NCI-H526 treated with DMSO at 0.1 percent for 48 hours (cell line): ENCODE measurements at places on chromosomes 16 and 17.

DNA sequence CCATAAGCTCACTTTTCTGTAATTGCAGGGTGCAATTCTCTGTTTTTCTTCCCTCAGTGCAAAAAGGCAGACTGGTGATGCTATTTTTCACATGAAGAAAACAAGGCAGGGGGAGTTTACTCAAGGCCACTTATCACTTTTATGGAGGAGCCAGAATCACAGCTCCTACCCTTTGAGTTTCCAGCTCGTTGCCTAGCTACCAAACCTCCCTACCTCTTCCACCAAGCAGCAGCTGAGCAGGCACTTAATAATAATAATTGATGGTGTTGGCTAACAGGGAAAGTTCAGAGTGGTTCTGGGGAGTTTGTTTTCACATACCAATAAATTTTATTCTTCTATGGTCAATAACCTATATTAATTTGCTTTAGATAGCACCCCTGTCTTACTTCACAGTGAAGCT is 31.9 kb upstream of the MPHOSPH6 start:
- DNase-seq: no peak

GRCh38 chr17:14323522-14323981 is 22.7 kb downstream of the HS3ST3B1 start:
- DNase-seq: no peak

- DNase-seq: no peak
These were observed 19.0 kb upstream of the CALB2 start for GRCh38 chr16:71339236-71340171.

DNA sequence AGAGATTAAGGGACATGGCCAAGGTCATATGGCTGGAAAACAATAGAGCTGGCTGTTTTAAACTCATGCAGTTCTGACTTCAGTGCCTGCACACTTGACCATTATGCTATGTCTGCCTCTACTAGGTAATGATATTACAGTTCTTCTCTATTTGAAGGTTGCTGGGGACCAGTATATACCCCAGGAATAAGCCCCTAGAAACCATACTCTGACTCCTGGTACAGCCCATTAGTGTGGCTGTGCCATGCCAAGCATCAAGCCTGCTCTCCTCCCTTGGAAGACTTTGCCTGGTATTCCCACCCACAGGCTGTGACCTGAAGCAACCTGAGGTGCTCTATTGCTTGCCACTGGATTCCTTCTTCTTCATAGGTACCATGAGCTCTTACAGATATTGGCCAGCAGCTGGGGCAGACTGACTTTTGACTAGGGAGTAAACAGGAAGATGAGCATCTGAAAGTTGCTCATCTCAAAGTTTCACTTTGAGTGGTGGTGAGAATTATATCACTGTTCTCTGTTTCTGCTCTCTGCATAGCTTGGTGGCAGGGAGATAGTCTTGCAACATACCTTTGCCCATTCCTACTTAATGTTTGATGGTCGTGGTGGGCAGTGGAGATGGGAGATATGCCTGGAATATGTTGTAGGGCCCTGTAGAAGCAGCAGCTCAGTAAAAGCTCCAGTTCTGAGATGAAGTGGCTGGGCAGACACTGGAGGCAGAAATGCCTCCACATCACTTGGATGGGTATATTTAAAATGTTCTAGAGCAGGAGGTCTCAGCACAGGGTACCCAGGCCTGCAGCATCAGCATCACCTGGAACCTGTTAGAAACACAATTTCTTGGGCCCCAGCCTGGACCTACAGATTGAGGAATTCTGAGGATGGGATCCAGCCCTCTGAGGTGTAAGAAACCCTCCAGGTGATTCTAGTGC is 274.7 kb downstream of the HS3ST4 start:
- DNase-seq: no peak

DNA sequence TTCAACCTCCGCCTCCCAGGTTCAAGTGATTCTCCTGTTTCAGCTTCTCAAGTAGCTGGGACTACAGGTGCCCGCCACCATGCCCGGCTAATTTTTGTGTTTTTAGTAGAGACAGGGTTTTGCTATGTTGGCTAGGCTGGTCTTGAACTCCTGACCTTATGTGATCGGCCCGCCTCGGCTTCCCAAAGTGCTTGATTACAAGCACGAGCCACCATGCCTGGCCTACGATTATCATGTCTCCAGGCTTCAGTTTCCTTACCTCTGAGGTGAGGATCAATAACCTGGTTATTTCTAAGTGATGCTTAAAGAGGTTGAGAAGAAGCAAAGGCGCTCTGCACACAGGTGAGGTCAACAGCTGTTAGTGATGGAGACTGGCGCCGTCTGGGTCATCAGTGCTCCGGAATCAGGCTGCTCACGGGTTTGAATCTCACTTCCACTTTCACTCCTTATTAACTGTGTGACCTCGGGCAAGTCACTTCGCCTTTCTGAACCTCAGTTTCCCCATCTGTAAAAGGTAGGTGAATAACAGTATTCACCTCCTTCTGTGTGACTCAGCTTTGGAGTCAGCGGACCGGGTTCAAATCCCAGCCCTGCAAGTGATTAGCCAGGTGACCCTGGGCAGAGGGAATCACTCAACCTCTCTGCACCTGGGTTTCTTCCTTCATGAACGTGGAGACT is 745 bp upstream of the ABCC1 start:
- DNase-seq: no peak

- DNase-seq: peak; percentile 51
These were observed 3.4 kb upstream of the SSH2 start for GRCh38 chr17:29933379-29933778.

DNA sequence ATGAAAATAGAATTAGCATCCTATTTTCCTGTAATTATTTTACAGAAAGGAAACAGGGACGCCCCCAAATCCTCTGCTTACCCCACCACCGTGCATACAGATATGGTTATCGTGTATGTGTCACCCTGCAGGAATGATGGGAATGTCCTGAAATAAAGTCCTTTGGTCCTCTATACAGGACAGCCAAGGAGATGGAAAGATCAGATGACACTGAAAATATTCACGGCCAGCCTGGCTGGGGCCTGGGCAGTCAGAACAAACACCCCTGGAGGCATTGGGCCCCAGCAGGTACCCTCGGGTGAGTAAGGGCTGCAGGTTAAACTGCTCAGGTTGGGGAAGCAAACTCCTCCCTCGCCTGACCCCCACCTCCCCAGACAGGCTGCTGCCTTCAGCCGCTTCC is 368.0 kb downstream of the FOXL1 start:
- DNase-seq: no peak

DNA sequence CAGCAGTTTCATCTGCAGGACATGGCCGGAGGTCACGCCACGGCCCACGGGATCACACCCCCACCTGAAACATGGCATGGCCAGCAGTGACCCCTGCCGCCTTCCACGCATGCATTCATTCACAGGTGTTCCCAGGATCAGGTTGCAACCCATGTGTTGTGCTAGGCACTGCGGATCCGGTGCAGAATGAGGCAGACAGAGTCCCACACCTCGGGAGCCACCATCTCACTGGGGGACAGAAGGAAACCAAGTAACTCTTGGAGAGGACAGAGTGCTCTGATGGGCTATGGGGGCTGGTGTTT is 4.3 kb upstream of the MSRB1 start:
- DNase-seq: no peak

DNA sequence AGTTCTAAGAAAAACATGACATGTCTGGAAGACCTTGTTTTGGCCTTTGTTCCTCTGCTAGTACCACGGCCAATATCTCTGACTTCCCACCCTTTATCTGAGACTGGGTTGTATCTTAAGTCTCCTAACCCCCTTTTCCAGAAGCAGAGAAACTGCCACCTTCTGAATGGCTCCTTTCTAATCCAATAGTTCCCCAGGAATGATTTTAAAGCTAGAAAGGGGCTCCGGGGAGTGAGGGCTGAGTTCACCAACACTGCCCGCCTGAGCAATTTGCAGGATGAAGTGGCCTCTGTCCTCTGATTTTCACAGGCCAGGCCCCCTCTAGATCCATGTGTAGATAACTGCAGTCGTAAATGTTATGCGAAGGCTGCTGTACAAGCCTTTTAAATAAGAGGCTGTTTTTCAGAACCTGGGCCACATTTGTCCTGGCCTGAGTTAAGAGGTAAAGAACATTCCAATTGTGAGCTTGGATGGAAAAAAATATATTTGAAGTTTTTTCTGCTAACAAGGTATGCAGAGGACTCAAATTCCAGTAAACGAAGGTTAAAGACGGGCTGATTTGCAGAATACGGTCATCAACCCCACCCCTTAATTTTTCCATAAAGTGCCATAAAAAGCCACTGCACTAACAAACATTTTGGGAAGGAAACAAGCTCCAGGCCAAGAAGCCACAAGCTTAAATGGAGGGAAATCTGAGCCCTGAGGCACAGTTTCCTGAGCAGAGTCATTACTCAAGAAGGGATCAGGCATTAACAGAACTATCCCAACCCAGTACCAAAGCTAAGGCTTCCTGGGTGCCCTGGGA is 117.0 kb upstream of the MAF start:
- DNase-seq: no peak

DNA sequence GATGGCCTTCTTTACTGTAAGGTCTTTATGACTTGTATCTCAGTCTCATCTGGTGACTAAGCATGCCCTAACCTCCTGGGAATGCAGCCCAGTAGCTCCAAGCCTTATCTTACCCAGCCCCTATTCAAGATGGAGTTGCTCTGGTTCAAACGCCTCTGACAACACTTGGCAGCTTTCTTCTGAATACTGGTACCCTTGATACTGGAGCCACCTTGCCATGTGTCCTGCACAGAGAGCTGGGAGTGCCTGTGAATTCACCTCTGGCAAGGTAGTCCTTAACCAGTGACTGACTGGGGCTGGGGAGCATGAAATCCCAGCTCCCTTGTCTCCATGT is 17.2 kb downstream of the NUDT7 start:
- DNase-seq: no peak
